Suppressor macrophage (primary cell): ENCODE measurements at places on chromosomes 6 and 20.
A peak's percentile ranks its signal among the peaks of the same experiment; 100 is the strongest.

DNA sequence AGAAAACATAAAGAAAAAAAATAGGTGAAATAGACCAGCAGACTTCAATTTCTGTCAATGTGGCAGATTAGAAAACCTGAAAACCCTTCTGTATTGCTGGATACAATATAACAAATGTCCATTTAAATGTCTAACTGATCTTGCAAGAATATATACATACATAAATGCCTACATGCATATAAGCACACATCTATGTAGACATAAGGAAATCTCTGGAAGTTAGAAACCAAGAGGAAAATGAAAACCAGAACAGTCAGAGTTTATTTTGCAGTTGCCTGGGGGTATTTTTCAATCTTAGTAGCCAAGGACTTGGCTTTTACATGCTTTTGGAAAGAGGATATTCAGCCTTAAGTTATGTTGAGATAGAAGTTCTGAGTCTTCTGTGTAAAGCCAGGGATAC, 184.0 kb downstream of the RPS12 start:
- DNase-seq = no peak

DNA sequence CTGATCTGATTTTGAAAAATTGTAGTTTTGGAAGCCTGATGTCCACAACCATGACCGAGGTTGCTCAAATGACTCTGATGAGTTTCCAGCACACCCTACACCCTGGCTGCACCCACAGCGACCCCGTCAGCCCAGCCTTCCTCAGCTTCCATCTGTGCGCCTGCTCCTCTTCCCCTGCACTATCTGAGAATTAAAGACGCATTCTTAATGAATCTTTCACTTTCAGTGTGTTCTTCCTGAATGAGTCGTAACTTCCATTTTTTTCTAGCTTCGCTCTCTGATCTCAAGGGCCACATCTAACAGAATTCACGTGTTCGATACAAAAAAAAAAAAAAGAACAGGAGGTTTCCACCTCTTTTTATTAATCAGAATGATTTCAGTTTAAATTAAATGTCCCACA, 21.3 kb upstream of the RREB1 start:
- peak; percentile 82 for DNase-seq

- DNase-seq = no peak
Observed at GRCh38 chr6:140062043-140063020, 687.9 kb upstream of the CITED2 start.

GRCh38 chr6:167766986-167767714, 59.6 kb upstream of the AFDN start:
- DNase-seq = no peak

- DNase-seq = no peak
Observed at GRCh38 chr6:120576061-120576460, 758.2 kb downstream of the TBC1D32 start.

DNA sequence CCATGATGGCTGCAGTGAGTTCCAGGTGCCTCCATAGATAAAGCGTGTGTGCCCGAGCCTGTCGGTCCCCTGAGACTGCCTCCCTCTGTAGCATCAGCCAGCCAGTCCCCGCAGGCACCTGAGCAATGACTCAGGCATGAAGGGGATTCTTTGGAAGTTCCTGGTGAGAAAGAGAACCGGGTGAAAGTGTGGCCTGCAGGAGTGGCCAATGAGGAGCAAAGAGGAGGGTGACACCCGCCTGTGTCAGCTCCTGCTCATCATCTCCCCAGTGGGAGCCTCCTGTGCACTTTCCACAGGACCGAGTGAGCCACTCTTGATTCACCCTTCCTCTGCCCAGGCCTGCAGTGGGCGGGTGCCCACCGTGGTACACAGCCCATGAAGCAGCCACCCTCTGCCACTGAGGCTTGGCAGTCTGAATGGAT, 71.2 kb upstream of the PTPN1 start:
- peak; percentile 81 for DNase-seq

DNA sequence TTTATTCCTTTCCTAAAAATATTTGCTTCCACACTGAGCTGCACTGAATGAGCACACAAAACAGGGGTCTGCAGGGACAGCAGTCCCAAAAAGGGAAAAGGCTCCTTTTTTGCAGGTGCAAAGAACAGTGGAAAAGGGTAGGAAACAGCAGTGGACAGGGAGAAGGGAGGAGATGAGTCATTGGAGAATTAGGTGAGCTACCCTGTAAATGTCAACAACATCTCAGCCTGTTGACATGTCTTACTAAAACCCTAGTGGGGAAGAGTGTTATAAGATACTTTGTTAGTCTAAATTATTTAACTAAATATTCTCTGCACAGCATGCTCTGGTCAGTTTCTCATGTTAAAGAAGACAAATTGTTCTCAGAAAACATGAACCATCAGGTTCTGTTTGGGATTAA, 151.5 kb upstream of the FBXL4 start:
- no peak for DNase-seq

DNA sequence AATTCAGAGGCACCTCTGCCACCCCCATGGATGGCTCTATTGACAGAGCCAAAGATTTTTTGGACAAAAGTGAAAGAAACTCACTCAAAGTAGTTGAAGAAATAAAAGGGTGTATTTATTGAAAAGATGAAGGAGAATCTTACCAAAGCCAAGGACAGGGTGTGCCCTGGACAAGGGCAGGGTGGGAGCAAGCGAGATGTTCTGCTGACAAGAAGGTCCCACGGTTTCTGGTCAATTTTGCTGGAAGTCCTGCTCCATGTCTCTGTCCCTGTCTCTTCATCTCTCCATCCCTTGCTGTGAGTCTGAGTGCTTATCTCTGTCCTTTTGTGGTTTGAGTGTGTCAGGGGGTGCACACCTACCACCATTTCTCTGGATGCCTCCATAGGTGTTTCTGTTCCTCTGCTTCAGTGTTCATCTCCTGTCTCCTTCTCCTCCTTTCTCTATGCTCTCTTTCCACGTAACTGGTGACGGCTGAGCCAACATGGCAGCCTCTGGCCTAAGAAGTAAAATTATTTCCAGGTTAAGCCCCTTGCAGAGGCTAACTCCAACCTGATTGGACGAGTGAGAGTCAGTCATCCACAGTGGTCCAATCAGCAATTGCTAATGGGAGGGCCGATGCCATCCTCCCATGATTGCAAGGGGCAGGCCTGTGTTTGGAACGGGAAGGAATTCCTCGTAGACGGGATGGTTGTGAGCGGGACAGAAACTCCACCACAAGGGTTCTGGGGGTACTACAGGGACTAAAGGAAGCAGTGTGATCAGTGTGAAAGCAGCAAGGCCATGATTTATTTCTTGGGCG, 502.1 kb upstream of the CDH4 start:
- DNase-seq = no peak

DNA sequence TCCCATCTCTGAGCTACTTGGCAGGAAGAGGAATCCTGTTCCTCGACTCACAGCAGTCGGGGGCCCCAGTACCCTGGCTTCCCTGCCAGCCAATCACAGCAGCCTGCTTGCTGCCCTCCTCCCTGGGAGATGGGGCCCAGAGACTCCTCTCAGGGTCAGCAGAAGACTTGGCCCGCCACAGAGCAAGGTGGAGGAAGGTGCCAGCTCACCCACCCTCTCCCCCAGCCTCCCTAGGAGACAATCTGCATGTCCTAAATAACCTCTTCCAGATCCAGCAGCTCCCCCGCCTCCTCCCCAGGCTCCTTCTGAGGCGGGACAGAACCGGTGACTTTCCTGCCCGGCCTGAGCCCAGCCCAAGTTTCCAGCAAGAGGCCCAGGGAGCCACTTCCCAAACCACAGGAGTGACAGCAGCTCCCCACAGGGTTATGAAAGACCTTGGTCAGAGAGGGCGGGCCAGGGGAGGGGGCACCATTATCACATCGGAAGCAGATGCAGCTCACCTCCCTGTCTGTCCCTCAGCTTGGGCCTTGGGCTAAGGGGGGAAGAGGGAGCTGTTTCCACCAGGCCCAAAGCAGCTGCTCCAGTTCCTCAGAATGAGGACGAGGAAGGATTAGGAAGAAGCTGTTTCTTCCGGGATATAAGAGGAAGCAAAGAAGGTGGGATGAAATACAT, 2.3 kb downstream of the CCND3 start:
- peak; percentile 69 for DNase-seq

- no peak for DNase-seq
Observed at GRCh38 chr6:147904416-147904815, 395.9 kb downstream of the SAMD5 start.

DNA sequence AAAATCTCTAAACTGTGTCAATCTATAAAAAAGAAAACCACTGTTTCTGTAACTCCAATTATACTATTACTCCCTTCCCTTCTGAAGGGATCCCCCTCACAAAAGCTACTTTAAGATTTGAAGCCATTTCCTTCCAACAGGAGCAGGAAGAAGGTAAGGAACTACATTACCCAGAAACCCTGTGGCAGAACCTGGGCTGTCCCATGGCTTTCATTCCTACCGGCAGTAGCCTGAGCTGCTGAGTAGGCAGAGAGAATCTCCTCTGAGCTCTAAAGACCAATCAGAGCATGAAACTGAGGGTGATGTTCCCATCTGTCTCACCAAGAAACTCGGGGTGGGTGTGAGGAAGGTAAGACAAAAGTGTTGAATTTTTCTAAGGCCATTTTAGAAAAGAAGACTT, 108.0 kb upstream of the LRFN2 start:
- peak; percentile 25 for DNase-seq
